ENCODE measurements at places on chromosomes 12 and 14. TPM values are rescaled to one million over a fixed set of nuclear protein-coding genes. Genes with fewer than 3 reads are reported as not detected.

Gene MANSC4
- 0.32 TPM for polyA plus RNA-seq

Gene APEX1
- 138 TPM for polyA plus RNA-seq

Gene KRT2
- polyA plus RNA-seq = 0.08 TPM

Gene TM7SF3
- polyA plus RNA-seq = 61.6 TPM

Gene LACRT
- not detected for polyA plus RNA-seq

Gene KCNK13
- not detected for polyA plus RNA-seq

Gene KLRC3
- not detected for polyA plus RNA-seq

Gene RARG
- 13.2 TPM for polyA plus RNA-seq

Gene SLC10A1
- not detected for polyA plus RNA-seq

Gene TAS2R9
- not detected for polyA plus RNA-seq

Gene C12orf56
- not detected for polyA plus RNA-seq

Gene SLC4A8
- polyA plus RNA-seq = 0.77 TPM

Gene TMEM30B
- polyA plus RNA-seq = 5.4 TPM

Gene NEUROD4
- polyA plus RNA-seq = not detected

Gene GLI1
- not detected for polyA plus RNA-seq

Gene CCND2
- polyA plus RNA-seq = 103 TPM

Gene SERPINA3
- not detected for polyA plus RNA-seq

Gene TBX5
- polyA plus RNA-seq = not detected

Gene MVK
- polyA plus RNA-seq = 4.2 TPM

Gene C3AR1
- polyA plus RNA-seq = 10.6 TPM

Gene PMEL
- not detected for polyA plus RNA-seq

Gene AICDA
- not detected for polyA plus RNA-seq

Gene IKZF4
- 0.37 TPM for polyA plus RNA-seq

Gene SYNDIG1L
- not detected for polyA plus RNA-seq

Gene DCN
- not detected for polyA plus RNA-seq

Gene CORO1C
- polyA plus RNA-seq = 12.6 TPM

Measured in CD4-positive, alpha-beta memory T cell (primary cell).